Naive thymus-derived CD8-positive, alpha-beta T cell (primary cell): ENCODE measurements at places on chromosomes 6 and 20.

DNA sequence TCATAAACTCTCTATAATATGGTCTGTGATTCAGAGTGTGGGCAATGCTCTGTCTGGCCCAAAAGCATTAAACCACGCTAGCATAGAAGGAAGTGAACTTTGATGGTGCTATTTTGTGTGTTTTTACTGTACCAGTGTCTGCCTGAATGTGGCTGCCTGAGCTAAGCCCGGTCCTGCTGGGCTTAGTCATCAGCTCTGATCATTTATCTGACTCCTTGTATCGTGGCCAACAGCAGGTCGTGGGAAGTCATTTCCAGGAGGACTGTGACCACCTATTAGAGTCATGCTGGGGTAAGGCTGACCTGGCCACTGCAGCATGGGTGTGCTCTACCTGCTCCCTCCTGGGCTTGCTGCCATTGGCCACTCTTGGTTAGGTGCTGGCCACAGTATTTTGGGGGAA lies 239.1 kb upstream of the CEP162 start:
- no peak for DNase-seq
- no peaks in the 10 kb centered on the region for H3K36me3 ChIP-seq
- H3K27ac ChIP-seq: no peak overlapping the region
- no peaks in the 10 kb centered on the region for H3K4me1 ChIP-seq

- H3K27me3 ChIP-seq: peaks cover 16% of the 10 kb centered on the region
- DNase-seq: no peak
- H3K4me3 ChIP-seq: no peak overlapping the region
- H3K36me3 ChIP-seq: no peaks in the 10 kb centered on the region
- H3K4me1 ChIP-seq: peaks cover 3% of the 10 kb centered on the region
These were observed 267.9 kb upstream of the PLN start for GRCh38 chr6:118280210-118280609.

DNA sequence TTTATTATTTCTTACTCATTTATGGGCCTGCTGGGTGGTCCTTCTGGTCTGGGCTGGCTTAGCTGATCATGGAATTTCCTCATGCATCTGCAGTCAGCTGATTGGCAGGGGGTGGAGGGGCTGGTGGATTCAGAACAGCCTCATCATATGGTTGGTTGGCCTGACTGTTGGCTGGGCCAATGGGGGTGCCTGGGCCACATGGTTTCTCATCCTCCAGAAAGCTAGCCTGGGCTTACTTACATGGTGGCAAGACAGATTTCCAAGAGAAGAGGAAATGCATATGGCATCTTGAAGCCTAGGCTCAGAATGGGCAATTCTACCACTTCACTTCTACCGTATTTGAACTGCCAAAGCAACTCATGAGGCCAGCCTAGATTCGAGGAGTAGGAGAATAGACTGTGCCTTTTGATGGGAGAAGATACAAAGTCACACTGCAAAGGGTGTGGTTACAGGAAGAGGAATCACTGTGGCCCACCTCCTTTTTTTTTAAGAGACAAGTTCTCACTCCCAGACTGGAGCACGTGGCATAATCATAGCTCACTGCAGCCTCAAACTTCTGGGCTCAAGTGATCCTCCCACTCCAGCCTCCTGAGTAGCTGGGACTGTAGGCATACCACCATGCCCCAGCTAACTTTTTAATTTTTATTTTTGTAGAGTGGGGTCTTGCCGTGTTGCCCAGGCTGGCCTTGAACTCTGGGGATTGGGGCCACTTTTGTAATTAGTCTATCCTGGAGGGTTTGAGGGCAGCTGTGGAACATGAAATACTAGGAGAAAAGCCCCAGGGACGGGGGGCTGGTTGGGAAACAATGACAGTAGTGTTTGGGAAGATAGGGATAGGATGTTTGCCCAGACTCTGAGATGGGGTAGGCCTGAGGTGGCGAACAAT lies 47.6 kb upstream of the RNF24 start:
- H3K36me3 ChIP-seq: no peaks in the 10 kb centered on the region
- H3K4me1 ChIP-seq: peaks cover 13% of the 10 kb centered on the region
- no peaks in the 10 kb centered on the region for H3K27me3 ChIP-seq

GRCh38 chr20:45341579-45341938 lies 6.7 kb downstream of the SDC4 start:
- no peak overlapping the region for H3K4me3 ChIP-seq
- no peaks in the 10 kb centered on the region for H3K36me3 ChIP-seq
- DNase-seq: no peak
- peaks cover 21% of the 10 kb centered on the region for H3K27me3 ChIP-seq
- peaks cover 4% of the 10 kb centered on the region for H3K4me1 ChIP-seq

DNA sequence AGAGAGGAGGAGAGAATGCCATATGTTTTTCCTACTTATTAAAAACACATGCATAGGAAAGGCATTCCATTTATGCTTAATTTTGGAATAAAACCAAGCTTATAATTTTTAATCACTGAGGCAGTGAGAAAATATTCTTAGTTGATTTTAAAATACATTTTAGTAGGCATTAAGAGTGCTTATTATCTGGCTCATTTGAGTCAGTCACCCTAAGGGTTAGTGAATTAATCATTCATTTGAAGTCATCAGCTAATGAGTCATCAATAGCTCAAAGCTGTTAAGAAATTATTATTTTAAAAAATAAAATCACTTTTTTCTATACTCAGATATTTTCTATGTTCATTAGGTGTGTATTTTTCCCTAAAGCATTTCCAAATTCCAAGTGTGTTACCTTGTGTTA lies 81.6 kb downstream of the TMEM200A start:
- H3K27me3 ChIP-seq: no peaks in the 10 kb centered on the region
- no peaks in the 10 kb centered on the region for H3K4me1 ChIP-seq
- H3K4me3 ChIP-seq: no peak overlapping the region
- H3K36me3 ChIP-seq: no peaks in the 10 kb centered on the region

GRCh38 chr6:70258483-70258882 lies 44.4 kb downstream of the COL9A1 start:
- no peaks in the 10 kb centered on the region for H3K36me3 ChIP-seq
- H3K27ac ChIP-seq: no peak overlapping the region
- DNase-seq: no peak
- no peaks in the 10 kb centered on the region for H3K4me1 ChIP-seq

DNA sequence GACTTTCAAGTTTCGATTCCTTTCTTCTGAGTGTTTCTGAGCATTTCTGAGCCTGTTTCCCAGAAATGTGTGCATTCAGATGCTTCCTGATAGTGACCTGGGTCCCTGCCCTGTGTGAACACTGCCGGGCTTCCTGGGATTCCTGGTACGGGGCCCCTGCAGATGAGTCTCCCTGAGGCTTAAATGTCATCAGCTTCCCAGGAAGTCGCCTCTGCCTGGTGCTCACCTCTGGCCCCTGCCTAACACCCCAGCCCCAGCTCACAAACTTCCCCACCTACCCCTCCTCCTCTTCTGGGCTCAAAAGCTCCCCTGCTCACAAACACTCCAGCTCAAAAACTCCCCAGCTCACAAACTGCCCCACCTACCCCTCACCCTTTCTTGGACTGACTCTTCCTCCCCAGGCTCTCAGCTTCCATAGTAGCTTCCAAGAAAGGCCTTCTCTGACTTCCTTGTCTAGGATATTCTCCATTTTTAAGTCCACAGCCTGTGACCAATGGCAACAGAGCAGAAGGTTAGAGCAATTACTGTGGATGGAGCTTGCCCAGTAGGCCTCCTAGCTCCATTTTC lies 42.0 kb downstream of the TGM2 start:
- H3K36me3 ChIP-seq: no peaks in the 10 kb centered on the region
- no peak overlapping the region for H3K4me3 ChIP-seq
- no peak for DNase-seq
- H3K4me1 ChIP-seq: no peaks in the 10 kb centered on the region

- no peaks in the 10 kb centered on the region for H3K27me3 ChIP-seq
- no peak overlapping the region for H3K4me3 ChIP-seq
- peaks cover 5% of the 10 kb centered on the region for H3K36me3 ChIP-seq
- H3K27ac ChIP-seq: no peak overlapping the region
- H3K4me1 ChIP-seq: peaks cover 34% of the 10 kb centered on the region
These were observed 141.1 kb upstream of the SLC24A3 start for GRCh38 chr20:19071446-19071725.

DNA sequence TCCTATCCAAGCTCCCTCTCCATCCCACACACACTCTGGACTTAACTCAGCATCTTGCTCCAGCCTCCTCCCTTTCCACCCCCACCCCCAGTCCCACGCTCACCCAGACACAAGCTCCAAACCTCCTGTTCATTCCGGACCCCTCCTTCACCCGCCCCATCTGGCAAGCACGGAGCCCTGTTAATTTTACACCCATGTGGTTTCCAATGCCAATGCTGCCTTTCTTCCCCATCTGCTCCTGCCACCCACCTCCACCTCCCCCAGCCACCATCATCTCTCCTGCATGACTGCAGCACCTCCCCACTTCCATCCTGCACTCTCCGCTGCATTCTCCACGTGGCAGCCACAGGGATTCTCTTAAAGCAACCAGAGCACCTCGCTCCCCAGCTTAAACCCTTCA lies 9.9 kb upstream of the CDK5RAP1 start:
- H3K4me1 ChIP-seq: peaks cover 18% of the 10 kb centered on the region
- DNase-seq: no peak
- no peaks in the 10 kb centered on the region for H3K27me3 ChIP-seq

- H3K27me3 ChIP-seq: no peaks in the 10 kb centered on the region
- peak overlapping the region; percentile 73 for H3K27ac ChIP-seq
- peak overlapping the region; percentile 2 for H3K4me3 ChIP-seq
- H3K36me3 ChIP-seq: no peaks in the 10 kb centered on the region
These were observed 39.7 kb downstream of the THBS2 start for GRCh38 chr6:169213814-169214520.

GRCh38 chr6:166752097-166752496 lies 125.0 kb upstream of the RPS6KA2 start:
- no peak overlapping the region for H3K4me3 ChIP-seq
- DNase-seq: no peak
- no peak overlapping the region for H3K27ac ChIP-seq
- peaks cover 14% of the 10 kb centered on the region for H3K27me3 ChIP-seq

- H3K4me1 ChIP-seq: no peaks in the 10 kb centered on the region
- no peak for DNase-seq
- H3K27ac ChIP-seq: no peak overlapping the region
- no peaks in the 10 kb centered on the region for H3K27me3 ChIP-seq
These were observed 252.9 kb downstream of the TPBG start for GRCh38 chr6:82616386-82617028.

DNA sequence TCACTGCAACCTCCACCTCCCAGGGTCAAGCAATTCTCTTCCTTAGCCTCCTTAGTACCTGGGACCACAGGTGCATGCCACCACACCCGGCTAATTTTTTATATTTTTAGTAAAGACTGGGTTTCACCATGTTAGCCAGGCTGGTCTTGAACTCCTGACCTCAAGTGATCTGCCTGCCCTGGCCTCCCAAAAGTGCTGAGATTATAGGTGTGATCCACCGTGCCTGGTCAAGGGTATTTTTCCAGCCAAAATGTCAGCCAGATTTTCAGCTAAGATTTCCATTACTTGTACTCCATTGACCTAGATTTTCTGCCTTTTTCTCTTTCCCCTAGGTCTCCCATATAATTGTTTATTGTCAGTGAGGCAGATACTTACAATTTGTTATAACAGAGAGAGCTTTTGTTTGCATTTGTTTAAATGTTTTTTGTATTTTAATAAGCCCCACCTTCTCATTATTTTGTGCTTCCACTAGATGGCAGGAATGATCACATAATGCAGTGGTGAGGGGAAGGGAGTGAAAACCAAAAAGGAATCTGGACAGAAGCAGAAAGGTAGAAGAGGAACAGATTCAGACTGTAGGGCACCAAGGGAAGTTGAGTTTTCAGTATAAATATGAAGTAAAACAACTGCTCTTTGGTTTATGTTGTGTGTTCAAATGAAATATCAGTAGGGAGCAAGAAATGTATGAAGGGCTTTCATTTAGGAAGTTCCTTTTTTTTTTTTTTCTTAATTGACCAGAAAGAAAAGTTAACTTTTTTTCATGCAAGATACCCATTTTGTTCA lies 29.7 kb downstream of the RPF2 start:
- peaks cover 84% of the 10 kb centered on the region for H3K36me3 ChIP-seq
- peak; percentile 52 for DNase-seq
- no peaks in the 10 kb centered on the region for H3K27me3 ChIP-seq
- H3K4me1 ChIP-seq: peaks cover 4% of the 10 kb centered on the region
- no peak overlapping the region for H3K4me3 ChIP-seq

- H3K27ac ChIP-seq: no peak overlapping the region
- H3K4me3 ChIP-seq: no peak overlapping the region
- H3K36me3 ChIP-seq: no peaks in the 10 kb centered on the region
- peaks cover 3% of the 10 kb centered on the region for H3K4me1 ChIP-seq
These were observed 254.7 kb downstream of the ARHGAP18 start for GRCh38 chr6:129455126-129455769.

- H3K36me3 ChIP-seq: no peaks in the 10 kb centered on the region
- peak overlapping the region; percentile 89 for H3K4me3 ChIP-seq
- H3K27ac ChIP-seq: peak overlapping the region; percentile 94
- no peak for DNase-seq
These were observed 868 bp downstream of the METTL24 start for GRCh38 chr6:110357298-110357663.

DNA sequence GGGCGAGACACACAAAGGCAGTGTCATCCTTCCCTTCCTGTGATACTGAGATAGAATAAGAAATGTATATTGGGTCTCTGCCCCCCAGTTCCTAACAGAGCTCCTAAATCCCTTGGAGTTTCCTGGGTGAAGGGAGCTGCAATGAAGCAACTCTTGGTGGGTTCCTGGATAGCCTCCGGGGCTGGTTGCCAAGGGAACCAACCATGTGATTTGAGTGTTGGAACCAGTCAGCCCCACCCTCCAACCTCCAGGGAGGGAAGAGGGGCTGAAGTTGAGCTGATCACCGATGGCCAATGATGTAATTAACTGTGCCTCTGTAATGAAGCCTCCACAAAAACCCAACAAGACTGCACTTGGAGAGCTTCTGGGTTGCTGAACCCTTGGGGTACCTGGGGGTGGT lies 116.6 kb downstream of the SLC22A3 start:
- DNase-seq: no peak
- no peaks in the 10 kb centered on the region for H3K36me3 ChIP-seq
- peaks cover 27% of the 10 kb centered on the region for H3K27me3 ChIP-seq

- H3K27me3 ChIP-seq: peaks cover 29% of the 10 kb centered on the region
- no peak for DNase-seq
- no peak overlapping the region for H3K4me3 ChIP-seq
- H3K4me1 ChIP-seq: no peaks in the 10 kb centered on the region
- no peak overlapping the region for H3K27ac ChIP-seq
- H3K36me3 ChIP-seq: no peaks in the 10 kb centered on the region
These were observed 14.3 kb upstream of the FAM135A start for GRCh38 chr6:70398783-70399728.

GRCh38 chr20:40718214-40718977 lies 29.4 kb upstream of the MAFB start:
- no peak overlapping the region for H3K4me3 ChIP-seq
- peaks cover 6% of the 10 kb centered on the region for H3K27me3 ChIP-seq
- no peak overlapping the region for H3K27ac ChIP-seq
- H3K36me3 ChIP-seq: no peaks in the 10 kb centered on the region
- H3K4me1 ChIP-seq: no peaks in the 10 kb centered on the region

- H3K36me3 ChIP-seq: no peaks in the 10 kb centered on the region
- no peak for DNase-seq
- H3K4me1 ChIP-seq: peaks cover 20% of the 10 kb centered on the region
- peaks cover 24% of the 10 kb centered on the region for H3K27me3 ChIP-seq
- H3K4me3 ChIP-seq: no peak overlapping the region
These were observed 20.8 kb upstream of the MUC21 start for GRCh38 chr6:30962716-30963115.

- no peaks in the 10 kb centered on the region for H3K27me3 ChIP-seq
- H3K4me3 ChIP-seq: no peak overlapping the region
- no peak for DNase-seq
- H3K4me1 ChIP-seq: no peaks in the 10 kb centered on the region
- H3K27ac ChIP-seq: no peak overlapping the region
- H3K36me3 ChIP-seq: no peaks in the 10 kb centered on the region
These were observed 38.1 kb downstream of the HTR1B start for GRCh38 chr6:77425216-77425615.

- H3K4me3 ChIP-seq: no peak overlapping the region
- no peak for DNase-seq
- no peaks in the 10 kb centered on the region for H3K27me3 ChIP-seq
- no peak overlapping the region for H3K27ac ChIP-seq
- no peaks in the 10 kb centered on the region for H3K36me3 ChIP-seq
- H3K4me1 ChIP-seq: peaks cover 28% of the 10 kb centered on the region
These were observed 56.6 kb downstream of the SLC23A2 start for GRCh38 chr20:4944518-4945313.
